ENCODE measurements at places on chromosomes 16 and 17. TPM values are rescaled to one million over a fixed set of nuclear protein-coding genes. Genes with fewer than 3 reads are reported as not detected.

Gene AHSP
- polyA plus RNA-seq, result 21.3 TPM

Gene DNAAF8
- polyA plus RNA-seq, result 0.49 TPM

Gene EVPLL
- polyA plus RNA-seq, result not detected

- DNase-seq, result no peak
Observed at GRCh38 chr16:74601126-74601871, 5.6 kb downstream of the GLG1 start.

- DNase-seq, result no peak
Observed at GRCh38 chr16:35516551-35516950, 2057.1 kb downstream of the TP53TG3F start.

GRCh38 chr17:47956791-47957590 is 692 bp downstream of the PRR15L start:
- no peak for DNase-seq

- DNase-seq, result no peak
Observed at GRCh38 chr17:42017866-42018200, 594 bp upstream of the DNAJC7 start.
